ENCODE measurements at places on chromosomes 4 and X.

- DNase-seq: no peak
Measured at GRCh38 chrX:134460862-134461220, 876 bp downstream of the HPRT1 start.

DNA sequence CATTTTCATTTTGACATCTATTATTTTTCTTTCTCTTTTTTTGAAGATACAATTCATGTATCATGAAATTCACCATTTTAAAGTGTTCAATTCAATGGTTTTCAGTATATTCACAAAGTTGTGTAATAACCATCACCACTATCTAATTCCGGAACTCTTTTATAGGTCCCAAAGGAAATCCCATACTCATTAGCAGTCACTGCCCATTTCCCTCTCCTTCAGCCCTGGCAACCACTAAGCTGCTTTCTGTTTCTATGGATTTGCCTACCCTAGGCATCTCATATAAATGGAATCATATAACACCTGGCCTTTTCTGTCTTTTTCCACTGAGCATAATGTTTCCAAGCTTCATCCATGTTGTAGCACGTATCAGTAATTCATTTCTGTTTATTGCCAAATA, 3.2 kb upstream of the FGF2 start:
- DNase-seq: no peak

DNA sequence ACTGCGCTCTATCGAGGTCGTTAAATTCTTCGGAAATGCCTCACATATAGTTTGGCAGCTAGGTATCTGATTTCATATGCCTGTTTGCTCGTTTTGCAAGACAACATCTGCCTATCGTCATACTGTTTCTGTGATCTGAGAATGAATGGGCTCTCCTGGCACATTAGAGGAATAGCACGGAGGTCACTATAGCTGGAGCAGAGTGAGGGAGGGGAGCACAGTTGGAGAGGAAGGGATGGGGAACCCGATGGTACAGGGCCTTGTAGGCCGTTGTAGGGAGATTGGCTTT, 552 bp downstream of the IKBKG start:
- no peak for DNase-seq

DNA sequence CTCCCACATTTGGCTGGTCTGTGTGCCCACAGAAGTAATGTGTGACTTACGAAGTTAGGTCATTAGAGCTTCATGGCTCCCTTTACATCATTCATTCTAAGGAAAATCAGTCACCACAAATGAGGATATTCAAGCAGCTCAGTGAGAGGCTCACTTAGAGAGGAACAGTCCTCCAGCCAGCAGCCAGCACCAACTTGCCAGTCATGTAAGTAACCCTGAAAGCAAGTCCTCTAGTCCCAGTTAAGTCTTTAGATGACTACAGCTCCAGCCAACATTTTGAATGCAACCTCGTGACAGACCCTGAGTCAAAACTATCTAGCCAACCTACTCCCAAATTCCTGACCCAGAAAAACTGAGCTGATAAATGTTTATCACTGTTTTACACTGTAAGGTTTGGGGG, 71.3 kb downstream of the LRBA start:
- peak; percentile 14 for DNase-seq

DNA sequence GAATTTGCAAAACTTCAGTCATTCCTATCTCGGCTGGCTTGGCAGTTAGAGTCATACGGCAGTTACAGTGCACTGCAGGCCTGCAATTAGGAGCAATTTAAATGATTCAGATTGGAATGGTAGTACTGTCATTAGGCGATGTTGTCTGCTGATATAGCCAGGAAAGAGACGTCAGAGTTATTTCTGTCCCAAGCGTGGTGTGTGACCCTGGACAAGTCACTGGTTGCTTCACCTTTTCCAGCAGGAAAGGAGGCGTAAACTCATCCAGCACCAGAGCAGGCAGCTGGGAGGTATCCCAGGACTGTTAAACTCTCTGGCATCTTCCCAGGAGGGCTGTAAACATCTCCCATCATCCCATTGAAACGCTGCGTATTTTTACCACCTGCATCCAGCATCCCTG, 836 bp upstream of the LNX1 start:
- no peak for DNase-seq

DNA sequence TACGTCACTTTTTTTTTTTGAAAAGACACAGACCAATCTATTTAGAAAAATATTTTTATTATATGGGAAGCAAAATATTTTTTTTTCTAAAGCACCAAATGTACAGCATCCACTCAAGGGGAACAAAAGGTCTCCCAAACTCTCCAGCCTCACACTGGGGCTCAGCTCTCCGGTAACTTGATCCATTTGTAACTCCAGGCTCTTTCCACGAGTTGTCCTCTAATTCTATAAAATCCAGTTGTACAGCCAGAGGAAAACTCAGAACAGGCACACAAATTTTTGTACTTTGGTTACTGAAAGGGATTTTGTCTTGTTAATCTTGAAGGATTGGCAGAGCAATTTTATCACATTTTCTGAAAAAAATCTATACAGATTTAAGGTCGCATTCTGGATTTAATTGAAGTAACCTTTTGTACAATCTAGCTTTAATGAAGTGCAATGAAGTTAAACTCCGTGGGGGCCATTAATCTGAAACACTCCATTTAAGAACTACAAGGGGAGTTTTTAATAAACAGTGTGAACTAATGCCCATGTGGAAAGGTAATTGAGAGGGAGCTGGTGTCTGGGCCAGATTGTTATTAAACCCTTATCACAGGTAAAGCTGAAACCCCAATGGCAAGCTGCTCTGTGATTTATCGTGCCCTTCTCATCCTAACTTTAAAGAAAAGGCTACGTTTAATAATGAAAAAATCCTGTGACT, 161.2 kb upstream of the FRG1 start:
- DNase-seq: no peak

- DNase-seq: no peak
Measured at GRCh38 chrX:10574663-10575062, 45.7 kb downstream of the MID1 start.
